ENCODE measurements at places on chromosomes 6 and 20.

DNA sequence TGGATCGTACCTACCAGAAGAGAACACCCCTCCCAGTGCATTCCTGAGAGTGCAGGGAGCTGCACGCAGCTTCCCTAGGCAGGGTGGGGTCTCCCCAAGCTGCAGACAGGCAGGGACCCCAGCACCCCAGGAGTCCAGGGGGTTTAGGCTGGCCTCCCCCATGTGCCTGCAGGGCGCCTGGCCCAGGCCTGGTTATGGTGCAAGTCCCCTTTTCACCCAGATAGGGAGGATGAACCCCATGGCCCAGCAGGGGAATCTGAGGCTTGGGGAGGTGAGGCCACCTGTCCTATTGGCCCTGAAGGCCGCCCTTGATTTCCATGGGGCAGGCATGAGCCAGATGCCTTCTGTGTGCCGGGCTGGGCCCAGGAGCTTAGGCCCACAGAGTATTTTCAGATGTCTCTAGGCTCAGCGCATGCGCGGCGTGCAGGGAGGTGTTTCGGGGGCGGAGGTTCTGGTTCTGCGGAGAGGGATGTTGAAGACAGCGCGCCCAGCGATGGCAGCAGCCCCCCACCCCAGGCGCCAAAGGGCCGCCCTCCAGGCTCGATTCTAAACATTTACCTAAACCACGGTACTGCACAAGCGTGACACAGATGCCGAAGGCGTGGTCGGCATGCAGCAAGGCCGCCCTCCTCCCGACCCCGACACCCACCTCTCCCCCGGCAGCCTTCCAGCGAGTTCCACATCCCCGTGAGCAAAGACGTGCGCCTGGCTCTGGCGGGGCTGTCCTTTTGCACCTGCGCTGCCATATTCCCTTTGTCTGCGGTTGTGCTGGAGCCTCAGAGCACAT lies 29.4 kb downstream of the COL20A1 start:
- no peak for DNase-seq

GRCh38 chr6:134930463-134930862 lies 19.4 kb downstream of the ALDH8A1 start:
- no peak for DNase-seq

DNA sequence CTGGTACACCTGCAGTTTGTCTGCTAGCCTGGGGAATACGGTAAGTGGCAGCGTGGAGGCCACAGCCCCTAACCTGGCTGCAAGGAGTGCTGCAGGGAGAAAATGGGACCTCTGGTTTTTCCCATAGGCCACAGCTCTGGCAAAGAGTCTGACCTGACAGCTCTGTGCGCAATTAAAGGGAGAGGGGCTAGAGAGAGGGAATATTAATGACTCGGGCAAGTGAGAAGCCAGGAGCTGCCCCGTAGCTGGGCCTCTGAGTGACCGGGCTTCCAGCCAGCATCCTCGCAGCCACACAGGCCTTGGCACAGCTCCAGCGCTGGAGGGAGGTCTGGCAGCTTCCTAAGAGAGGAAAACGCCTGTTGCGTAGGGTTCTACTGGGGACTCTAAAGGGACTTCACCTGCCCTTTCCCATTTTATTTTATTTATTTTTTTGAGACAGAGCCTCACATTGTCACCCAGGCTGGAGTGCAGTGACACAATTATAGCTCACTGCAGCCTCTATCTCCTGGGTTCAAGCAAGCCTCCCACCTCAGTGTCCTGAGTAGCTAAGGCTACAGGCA lies 18.2 kb upstream of the OCSTAMP start:
- no peak for DNase-seq

DNA sequence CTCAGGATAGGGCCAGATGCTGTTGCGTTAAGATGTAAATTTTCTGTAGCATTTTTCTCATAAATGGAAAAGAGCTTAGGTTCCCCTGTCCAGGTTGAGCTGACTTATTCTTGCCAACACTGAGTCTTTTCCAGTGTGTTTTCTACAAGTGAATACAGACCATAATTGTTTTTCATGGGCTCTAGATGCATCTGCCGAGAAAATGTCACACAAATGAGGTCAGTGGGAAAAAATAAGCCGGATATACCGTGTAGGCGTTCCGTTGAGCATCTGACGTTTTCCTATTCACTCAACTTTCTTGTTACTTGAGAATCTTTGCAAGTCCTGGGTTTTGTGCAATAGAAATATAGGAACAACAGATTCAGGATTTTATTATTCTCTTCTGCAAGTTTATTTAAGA lies 582.9 kb upstream of the CDH4 start:
- DNase-seq, result no peak

- no peak for DNase-seq
These were observed 343.6 kb downstream of the FRK start for GRCh38 chr6:115717062-115717461.

DNA sequence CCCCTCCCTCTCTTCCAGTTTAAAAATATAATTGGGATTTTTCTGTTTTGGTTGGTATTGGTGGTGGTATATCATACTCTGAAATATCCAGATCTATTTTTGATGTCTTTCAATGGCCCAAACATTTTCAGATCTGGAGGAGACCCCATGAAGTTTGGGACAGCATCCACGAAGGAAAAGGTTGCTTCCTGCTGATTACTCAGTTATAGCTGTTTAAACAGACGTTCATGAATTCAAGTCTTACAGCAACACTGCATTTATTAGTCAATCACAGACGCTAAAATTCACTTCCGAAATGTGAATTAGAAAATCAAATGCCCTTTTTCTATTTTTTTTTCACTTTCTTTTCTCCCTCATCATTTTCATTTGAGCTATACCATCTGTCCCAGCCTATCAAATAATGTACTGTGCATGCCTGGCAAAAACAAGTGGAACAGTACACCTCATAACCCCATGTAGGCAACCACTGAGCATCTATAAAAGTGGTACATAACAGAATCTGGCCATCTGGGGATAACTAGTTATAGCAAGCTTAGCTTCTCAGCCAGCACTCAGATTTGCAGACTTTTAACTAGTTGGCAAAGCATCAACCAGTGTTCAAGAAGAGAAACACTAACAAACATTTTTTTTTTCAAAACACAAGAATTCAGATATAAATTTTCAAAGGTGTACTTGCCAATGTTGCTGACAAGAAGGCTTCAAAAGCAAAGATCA lies 124.5 kb downstream of the HIVEP2 start:
- no peak for DNase-seq

Measured in CD4-positive, alpha-beta T cell treated with Interleukin-4 for 1 hour (primary cell).